ENCODE measurements at places on chromosomes 7 and 10.

GRCh38 chr10:88027570-88027969 lies 164.1 kb downstream of the PTEN start:
- no peak for DNase-seq

DNA sequence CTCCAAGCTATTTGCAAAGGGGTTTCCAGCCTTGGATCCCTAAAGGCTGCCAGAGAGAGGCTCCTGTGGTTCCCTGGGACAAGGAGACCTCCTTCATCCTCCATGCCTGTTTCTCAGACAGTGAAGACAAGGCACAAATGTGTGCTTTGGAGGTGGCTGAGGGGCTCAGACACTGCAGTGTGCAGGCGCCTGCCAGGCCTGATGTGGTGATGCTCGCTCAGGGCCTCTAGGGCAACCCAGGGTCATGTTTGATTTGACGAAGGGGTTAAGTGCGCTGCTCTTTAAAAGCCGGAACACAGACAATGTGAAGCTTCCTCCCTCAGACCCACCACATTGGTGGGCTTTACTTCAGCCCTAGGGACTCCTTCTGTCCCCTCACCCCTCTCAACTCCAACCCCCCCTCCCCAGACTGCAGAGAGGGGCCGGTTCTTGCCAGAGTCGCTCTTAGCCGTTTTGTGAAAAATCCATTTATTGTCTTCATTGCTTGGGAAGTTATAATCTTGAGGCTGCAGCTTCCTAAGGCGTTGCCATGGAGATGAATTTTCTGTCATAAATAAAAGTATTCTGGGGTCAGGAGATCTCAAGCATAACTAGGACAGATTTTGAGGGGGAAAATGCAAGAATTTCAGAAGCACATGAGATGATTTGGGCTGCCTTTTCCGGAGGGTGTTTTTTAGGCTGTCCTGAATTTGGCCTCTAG lies 35.8 kb downstream of the PDGFA start:
- DNase-seq = no peak

DNA sequence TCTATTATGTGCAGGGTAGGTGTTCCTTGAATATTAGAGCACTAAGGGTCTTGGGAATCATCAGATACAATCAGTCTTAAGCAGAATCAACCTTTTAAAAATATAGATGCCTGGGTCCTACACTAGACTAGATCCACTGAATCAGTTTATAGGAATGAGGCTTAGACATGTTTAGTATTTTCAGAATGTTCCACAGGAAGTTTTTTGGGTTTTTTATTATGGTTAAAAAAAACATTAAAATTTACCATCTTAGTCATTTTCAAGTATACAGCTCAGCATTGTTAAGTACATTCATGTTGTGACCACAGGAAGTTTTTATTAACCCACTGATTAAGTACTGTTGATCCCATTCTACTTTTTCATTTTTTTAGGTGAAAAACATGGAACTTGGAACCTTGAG lies 135.7 kb downstream of the LCOR start:
- DNase-seq = no peak

DNA sequence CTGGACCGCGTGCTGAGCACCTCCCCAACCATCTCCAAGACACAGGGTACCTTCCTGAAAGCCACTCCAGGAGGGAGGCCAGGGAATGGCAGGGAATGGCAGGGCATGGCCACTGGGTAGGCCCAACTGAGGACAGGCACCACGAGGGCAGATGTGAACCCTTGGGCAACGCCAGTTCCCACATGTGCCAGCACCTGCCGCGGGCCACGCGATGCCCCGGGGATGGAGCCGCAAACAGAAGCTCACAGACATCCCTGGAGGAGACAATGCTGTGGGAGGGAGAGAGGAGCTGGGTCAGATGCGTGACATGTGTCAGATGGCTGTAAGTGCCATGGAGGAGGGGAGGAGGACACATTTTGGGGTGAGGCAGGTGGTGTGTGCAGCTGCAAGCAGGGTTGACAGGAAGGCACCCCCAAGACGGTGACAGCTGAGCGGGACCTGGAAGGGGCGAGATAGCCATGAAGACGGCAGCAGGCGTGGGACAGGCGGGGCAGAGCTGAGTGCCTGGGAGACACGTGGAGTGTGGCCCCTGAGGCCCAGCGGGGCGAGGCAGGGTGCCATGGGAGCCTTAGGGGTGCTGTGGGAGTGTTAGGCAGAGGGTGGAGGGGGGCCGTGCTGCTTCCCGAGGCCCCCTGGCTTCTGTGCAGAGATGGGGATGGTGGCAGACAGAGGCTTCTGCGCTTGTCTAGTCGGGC lies 27.7 kb downstream of the IQCE start:
- no peak for DNase-seq

GRCh38 chr10:43925793-43926192 lies 277.1 kb upstream of the ZNF32 start:
- no peak for DNase-seq

DNA sequence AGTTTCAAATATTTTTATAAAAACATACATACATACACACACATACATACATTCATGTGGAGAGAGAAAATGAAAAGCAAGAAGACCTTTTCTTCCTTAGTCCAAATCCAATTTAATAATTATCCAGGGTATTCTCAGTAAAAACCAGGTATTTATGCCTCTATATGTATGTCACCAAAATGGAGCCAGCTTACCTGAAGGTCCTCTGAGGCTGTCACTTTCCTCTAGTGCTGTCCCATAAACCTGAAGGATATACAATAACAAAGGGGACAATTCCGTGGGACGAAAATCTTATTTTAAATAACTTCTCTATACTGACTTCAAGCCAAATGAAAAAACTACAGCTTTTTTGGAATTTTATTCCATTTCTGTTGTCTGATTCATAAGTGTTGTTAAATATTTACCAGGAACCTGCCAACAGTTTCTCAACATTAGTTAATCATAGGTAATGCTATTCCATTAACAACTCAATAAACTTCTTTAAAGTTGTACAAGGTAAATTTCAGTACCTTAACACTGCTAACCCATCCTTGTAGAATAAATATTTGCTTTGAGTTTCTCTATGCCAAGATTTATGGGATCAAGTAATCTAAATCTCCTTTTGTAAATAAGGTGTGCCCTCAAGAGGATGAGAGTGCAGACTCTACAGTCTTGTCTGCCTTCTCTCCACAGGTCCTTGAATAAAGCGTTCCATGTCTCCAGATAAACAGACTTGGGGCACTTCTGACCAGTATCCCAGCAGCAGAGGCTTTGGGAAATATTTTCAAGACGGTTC lies 260.3 kb downstream of the AHR start:
- DNase-seq = peak; percentile 46

DNA sequence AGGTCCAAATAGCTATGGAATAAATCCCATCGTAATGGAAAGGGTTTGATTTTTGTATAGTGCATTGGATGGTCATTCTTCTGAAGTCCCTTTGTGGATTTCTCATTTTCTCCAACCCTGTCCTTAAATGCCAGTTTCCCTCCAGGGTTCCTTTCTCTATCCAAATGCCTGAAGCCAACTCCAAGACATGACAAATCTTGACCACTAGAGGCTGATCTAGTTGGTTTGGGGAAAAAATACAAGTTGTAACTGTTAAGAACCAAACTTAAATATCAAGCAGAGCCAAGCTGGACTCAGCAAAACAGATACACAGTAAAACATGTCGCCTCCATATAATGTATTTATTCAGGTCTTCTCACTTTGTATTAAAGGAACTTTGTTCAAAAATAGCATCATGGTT lies 28.7 kb downstream of the FRMD4A start:
- DNase-seq = no peak

DNA sequence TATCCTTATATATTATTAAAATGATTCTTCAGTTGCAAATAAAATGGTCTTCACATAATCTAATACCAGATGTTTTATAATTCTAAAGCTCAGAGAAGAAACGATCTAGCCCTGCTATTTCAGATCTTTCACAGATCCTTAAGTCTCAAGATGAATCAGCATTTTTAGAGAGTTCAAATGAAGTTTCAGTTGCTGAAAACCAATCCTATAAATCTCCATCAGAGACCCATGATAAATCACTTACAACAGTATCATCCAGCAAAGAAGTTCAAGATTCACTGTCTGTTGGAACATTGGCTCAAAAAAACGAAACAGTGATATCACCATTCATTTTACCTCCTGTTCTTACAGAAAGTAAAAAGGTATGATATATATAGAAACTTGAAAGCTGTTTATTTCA lies 137.0 kb downstream of the CCDC7 start:
- no peak for DNase-seq

GRCh38 chr10:71773221-71773971 lies at the start of gene VSIR:
Gene VSIR, minus strand, starts transcription at chr10:71773520. Its CDS starts 81 bp downstream, at chr10:71773439.
- peak; percentile 30 for DNase-seq

DNA sequence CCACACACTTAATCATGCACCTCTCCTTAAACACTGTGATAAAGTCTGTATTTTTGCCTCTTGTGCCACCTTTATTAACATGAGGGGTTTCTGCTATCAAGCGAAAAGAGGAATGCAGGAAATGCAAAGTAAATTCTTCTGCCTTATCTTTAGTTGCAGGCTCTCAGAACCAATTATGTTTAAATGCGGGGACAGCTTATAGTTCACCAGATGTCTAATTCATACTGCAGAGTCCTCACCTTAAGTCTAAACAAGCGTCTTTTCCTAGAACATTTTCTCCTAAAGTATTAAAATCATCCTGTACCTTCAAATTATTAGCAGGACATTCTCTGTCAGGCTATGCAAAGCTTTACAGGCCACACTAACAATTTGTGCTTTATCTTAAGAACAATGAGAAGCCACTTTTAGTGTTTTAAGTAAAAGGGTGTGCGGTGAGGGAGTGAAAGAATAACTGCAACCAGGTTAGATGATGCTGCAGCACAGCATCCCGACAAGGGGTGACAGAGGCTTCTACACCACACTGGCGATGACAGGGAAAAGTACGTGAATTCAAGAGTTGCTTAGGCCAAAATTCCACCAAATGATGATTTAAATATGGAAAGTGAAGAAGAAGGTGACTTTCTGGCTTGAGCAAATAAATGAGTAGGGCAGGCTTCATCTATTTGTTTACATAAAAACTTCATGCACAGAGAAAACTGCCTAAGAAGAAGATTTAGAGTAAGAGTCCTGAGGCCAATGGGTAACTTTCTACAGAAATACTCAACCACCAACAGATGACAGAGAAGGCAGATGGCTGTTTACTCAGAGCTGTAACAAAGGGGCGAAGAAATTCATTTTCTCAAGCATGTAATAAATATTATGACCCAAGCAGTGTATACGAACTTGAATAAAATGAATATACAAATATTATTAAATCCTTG lies 36.0 kb downstream of the EZH2 start:
- DNase-seq = no peak

DNA sequence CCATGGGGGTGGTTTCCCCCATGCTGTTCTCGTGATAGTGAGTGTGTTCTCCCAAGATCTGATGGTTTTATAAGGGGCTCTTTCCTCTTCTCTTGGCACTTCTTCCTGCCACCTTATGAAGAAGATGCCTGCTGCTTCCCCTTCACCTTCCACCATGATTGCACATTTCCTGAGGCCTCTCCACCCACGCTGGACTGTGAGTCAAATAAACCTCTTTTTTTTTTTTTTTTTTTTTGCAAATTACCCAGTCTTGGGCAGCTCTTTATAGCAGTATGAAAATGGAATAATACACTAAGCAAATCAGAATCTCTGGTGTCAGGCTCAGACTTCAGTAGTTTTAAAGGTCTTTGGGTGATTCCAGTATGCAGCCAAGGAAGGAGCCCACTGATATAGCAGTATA lies 28.2 kb downstream of the TAS2R41 start:
- no peak for DNase-seq

DNA sequence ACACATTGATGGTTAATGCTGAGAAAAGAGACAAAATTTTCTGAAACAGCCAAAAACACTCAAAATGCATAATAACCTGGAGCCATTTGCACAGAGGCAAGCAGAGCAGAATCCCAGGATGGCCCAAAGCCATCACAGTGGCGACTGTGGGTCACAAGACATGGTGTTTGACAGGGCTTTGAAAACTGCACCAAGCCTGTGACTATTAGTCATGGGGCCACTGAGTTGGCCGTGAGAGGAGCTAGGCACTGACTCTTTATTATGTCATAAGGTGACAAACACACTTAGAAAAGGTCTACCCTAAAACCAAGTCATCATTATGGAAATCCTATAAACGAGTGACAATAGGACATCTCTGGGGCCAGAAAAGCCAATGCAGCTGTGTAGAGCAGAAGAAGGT lies 23.9 kb downstream of the DRGX start:
- no peak for DNase-seq

DNA sequence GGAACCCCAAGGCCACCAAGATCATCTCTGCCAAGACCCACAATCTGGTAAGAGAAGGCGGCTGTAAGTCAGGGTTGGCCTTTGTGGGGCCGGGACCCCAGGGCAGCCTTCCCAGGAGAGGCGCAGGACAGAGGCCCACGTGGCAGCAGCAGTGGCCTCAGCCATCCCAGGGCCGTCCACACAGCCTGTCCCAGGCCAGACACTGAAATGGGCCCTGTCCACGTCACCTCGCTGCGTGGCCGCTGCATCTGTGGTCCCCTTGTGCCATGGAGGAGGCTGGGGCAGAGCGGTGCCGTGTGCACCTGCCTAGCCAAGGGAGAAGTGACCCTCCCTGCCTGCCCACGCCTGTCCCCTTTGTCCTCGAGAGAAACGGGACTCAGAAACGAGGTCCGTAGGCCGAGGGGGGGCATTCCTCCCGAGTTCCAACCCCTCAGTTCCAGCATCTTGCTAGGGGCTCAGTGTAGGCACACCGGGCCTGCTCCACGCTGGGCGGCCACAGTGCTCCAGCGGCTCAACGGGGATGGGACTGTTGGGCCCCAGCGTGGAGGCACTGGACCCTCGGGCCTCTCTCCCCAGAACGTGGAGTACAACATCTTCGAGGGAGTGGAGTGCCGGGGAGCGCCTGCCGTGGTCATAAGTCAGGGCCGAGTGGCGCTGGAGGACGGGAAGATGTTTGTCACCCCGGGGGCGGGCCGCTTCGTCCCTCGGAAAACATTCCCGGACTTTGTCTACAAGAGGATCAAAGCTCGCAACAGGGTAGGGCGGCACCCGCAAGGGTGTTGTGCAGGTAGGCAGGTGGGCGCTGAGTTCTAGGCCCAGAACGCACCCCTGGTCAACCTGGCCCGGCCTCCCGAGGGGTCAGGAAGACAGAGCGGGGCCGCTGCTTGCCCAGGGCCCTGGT lies 15.6 kb downstream of the DPYSL4 start:
- no peak for DNase-seq

DNA sequence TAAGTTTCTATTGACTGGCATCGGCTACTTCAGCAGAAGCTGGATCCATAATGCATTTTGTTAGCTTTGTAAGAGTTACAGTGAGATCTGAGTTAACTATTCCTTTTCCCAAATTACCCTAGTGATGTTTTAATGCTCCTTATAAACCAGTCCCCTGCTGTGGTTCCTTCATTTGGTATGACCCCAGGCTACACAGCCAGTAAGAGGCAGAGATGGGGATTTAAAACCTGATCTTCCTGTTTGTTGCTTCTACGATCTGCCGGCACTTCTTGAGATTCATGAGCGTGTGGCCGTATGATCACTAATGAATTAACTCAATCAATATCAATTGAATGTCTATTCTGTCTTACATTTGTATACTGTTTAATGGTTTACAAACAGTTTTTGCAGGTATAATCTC lies 86.1 kb downstream of the CACNB2 start:
- no peak for DNase-seq

- DNase-seq = no peak
These were observed 83.3 kb upstream of the DNAJC1 start for GRCh38 chr10:22086730-22087401.

- DNase-seq = no peak
These were observed 4.3 kb downstream of the TTYH3 start for GRCh38 chr7:2635810-2636701.

GRCh38 chr7:2353113-2353935 lies 1.3 kb upstream of the EIF3B start:
- DNase-seq = peak; percentile 65

GRCh38 chr7:111400088-111400487 lies 162.2 kb downstream of the IMMP2L start:
- no peak for DNase-seq
